ENCODE measurements at places on chromosomes 2 and 18.

DNA sequence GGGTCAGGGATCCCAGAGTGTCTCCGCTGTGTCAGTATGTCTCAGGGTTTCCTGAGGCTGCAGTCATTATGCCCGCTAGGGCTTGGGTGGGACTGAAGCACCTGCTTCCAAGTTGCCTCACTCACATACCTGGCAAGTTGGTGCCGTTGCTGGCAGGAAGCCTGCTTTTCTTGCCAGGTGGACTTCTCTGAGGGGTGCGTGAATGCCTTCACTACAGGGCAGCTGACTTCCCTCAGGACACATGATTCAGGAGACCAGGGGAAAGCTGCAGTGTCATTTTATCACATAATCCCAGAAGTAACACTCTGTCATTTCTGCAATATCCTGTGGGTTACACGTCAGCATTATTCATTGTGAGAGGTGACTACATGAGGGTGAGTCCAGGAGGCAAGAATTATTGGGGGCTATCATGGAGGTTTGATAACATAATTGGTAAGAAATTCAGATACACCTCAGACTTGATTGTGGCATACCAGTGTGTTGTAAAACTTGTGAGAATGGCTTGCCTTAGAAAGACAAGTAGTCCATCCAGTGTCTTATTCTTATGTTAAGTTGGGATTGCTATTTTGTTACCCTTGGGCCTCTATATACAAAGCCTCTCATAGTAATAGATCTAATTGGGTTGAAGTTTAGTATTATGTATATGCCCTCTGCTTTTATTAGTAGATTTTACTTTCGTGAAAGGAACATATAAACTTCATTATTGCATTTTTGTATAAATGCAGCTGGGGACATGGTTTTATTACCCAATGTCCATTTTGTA, 44.1 kb downstream of the NEDD4L start:
- DNase-seq = no peak

- no peak for DNase-seq
Observed at GRCh38 chr18:26414901-26415440, 133.4 kb downstream of the KCTD1 start.

DNA sequence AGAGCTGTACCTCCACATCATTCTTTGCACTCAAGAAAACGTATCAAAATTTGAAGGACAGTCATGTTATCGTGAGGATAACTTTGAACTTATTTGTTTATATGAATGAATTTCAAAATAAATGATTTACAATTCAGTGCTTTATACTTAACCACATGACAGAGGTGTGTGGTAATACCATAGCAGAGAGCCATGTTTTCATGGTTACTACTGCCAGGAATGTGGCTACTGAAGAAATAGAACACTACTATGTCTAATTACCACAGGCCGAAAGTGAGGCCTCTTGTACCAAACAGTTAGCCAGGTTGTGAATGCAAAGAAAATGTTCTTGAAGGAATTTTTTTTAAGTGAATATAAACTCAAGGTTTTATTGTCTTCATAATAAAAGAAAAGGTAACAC, 49.2 kb downstream of the AAK1 start:
- peak; percentile 39 for DNase-seq

DNA sequence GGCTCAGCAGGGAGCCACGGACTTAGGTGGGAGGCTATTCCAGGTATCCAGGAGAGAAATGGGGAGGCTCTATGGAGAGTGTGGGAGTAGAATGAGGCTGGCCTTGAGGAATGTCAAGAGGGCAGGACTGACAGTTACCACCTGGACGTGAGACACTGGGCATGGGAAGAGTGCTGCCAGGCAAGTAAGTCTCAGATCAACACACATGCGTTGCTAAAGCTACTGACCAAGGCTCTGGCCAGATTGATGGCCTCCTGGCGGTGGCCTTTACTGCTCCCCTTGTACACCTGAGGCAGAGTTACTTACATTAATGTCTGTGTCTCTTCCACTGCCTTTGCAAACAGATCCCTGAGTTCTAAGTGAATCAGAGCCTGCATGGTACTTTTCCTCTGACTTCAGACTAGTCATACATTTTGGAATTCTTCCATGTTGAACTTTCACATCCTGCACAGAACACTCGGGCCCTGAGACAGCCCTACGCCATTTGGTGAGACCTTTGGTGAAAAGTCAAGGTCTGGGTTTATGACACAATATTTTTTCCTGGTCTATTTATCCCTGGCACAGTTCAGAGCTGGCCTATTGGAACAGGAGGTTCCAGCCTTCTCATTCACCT, 398.8 kb upstream of the TRIB2 start:
- peak; percentile 70 for DNase-seq

- DNase-seq = no peak
Observed at GRCh38 chr2:127084611-127085316, 22.2 kb downstream of the BIN1 start.

All from AG08396 (cell line).